ENCODE measurements at places on chromosomes 7 and 10.

DNA sequence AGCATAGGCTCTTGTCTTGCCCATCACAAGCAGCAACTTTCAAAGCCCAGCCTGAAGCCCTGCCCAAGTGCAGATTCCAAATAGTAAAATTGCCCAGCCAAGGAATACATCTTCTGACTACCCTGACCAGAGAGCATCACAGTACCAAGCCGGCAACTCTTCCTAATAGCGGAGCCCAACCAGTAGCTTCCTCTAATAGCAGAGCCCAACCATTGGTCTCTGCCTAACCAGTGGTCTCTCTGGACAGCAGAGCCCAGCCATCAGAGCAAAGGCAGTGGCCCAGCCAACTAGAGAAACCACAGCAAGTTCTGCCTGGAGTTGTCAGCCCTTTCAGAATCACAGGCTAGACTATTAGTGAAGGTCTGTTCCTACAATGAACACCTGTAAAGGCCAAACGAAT, 285.6 kb downstream of the HGF start:
- peak; percentile 39 for DNase-seq

DNA sequence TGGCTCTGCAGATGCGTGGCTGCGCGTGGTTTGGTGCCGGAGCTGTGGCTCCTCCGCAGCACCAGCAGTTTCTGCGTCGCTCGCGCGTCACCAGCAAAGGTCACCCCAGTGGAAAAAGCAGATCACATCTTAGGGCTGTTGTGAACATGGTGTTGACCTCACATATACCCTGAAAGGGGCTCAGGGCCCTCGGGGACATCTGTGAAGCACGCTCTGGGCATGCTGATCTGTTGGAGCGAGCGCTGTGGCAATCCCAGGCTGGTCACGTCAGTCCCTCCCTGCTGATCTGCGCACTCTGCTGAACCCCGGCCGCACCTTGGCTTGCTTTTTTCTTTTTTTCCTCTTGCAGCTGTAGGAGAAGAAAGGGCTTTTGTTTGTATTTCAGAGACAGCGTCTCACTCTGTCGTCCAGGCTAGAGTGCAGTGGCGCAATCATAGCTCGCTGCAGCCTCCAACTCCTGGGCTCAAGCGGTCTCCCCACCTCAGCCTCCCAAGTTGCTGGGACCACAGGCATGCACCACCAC, 33.3 kb upstream of the AP5Z1 start:
- peak; percentile 82 for DNase-seq

DNA sequence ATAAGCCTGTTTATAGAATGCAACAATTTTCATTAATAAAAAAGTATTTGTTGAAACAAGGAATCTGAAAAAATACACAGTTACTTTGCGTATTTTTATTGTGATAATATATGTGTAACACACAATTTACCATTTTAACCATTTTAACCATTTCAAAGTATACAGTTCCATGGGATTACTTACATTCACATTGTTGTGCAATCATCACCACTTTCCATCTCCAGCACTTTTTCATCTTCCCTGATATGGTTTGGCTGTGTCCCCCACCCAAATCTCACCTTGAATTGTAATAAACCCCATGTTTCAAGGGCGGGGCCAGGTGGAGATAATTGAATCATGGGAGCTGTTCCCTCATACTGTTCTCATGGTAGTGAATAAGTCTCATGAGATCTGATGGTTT, 61.3 kb upstream of the GLCCI1 start:
- DNase-seq = no peak

GRCh38 chr7:31340051-31340450, 475 bp downstream of the NEUROD6 start:
- no peak for DNase-seq

DNA sequence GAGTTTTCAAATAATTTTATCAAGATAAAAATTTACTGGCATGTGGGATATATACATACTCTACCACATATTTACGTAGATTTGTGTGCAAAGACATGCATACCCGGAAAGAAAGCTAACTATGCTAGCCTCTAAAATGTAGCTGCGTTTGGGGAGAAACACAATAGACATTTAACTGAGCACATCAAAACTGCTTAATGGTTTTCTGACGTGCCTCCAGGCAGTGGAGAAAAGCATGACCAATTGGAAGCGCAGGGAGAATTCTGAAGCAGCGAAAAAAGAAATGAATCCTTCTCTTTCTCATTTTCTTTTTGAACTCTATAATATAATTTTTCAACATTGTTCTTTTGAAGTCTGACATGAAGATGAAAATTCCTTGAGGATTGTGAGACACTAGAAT, 60.3 kb upstream of the LYZL1 start:
- no peak for DNase-seq

DNA sequence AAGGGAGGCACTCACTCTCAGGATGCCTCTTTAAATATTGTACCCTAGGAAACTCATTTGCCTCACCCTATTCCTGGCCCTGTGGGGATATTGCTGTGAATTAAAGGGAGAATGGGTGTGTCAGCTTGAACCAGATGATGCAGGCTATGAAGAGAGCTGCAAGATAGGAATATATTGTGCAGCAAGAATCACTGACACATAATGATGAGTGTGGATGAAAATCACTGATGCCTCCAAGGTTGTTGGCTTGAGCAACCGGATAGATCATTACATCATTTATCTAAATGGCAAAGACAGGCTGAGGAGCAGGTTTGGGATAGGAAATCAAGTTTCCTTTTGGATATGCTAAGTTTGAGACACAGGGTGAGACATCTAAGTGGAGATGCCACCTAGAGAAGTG, 6.2 kb downstream of the SLC26A4 start:
- no peak for DNase-seq

DNA sequence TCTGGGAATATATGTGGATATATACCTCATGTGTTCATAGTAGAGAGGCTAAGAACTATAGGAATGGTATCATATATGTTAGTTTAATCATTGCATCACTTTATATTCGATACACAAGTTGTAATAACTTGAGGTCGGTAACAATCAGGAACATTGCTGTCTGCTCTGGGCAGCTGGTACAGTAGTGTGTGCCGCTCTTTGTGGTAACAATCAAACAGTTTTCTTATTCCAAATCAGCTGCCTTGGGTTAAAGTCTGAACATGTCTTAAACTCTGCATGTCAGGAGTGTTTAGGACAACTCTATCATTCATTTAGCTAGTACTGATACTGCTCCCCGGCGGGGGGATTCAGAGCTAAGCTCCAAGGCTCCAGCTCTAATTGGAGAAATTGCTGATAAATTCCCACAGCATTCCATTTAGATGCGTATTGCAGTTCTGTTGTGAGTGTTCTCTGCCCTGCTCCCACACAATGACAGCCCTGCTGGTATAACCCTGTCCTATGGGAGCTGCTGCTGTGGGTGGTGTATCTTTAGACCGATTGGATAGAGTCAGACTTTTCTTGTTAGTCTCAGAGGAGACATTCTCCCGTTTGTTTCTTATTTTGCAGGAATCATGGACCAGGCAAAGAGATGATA, 707.5 kb upstream of the FZD8 start:
- no peak for DNase-seq

- peak; percentile 96 for DNase-seq
Observed at GRCh38 chr7:76294344-76295024, 8.0 kb upstream of the HSPB1 start.

GRCh38 chr10:18607503-18608378, 43.6 kb downstream of the NSUN6 start:
- no peak for DNase-seq

GRCh38 chr7:149713061-149713730, 60.2 kb downstream of the ZNF467 start:
- no peak for DNase-seq

DNA sequence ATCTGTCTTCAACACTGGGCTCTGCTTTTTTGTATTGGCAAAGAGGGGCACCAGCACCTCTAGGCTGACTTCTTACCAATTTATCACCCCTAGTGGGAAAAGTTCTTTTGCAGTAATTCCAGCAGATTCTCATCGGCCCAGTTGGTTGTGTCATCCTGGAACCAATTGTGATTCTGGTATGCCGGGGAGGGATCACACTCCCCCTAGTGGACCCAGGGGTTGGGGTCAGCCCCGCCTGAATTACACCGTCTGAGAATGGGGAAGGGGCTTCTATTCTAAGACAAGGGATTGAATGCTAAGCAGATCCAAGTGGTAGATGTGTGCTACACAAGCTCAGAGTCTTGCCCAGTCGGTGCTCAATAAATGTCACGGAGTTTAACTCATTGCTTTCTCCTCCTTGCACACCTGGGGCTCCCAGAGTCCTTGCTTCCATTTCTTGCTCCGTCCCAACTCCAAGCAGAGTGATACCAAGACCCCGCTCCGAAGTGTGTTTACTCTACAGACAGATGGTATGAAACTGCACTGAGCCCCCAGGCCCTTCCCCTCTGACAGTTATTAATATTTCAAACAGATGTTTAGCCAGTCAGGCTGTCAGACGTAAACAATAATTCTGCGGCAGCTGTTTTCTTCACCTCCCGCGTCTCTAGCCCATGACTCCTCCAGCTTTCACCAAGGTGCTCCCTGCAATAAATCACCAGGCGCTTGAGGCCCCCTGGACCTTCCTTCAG, 71.9 kb downstream of the C10orf105 start:
- DNase-seq = no peak

DNA sequence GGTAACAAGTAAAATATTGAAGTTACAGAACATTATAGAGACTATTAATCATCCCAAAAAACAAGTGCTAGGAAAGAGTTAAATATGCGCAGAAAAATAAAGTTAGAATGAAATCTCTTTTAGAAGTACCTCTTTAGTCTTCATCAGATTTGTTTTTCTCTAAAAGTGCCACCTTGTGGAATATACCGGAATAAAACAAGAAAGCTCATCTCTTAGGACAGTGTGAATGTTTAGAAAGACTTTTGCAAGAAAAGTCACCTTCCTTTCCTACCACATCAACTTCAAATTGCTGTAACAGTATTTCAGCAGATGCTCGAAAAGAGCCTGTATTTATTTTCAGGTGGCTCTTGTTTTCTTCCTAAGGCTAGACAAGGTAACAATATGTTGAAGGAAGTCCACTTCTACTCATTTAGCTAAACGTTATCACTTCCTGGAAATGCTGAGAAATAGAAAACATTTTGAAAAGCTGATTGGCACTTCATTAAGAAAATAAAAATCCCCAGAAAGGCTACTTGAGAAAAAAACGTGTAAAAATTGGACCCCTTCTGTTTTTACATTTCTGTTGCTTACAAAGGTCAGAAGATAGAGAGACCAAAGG, 19.8 kb upstream of the FAM133B start:
- DNase-seq = peak; percentile 64

GRCh38 chr10:17816199-17816598, 7.1 kb downstream of the MRC1 start:
- peak; percentile 6 for DNase-seq

- peak; percentile 62 for DNase-seq
Observed at GRCh38 chr10:7184660-7185366, 226.0 kb downstream of the SFMBT2 start.

DNA sequence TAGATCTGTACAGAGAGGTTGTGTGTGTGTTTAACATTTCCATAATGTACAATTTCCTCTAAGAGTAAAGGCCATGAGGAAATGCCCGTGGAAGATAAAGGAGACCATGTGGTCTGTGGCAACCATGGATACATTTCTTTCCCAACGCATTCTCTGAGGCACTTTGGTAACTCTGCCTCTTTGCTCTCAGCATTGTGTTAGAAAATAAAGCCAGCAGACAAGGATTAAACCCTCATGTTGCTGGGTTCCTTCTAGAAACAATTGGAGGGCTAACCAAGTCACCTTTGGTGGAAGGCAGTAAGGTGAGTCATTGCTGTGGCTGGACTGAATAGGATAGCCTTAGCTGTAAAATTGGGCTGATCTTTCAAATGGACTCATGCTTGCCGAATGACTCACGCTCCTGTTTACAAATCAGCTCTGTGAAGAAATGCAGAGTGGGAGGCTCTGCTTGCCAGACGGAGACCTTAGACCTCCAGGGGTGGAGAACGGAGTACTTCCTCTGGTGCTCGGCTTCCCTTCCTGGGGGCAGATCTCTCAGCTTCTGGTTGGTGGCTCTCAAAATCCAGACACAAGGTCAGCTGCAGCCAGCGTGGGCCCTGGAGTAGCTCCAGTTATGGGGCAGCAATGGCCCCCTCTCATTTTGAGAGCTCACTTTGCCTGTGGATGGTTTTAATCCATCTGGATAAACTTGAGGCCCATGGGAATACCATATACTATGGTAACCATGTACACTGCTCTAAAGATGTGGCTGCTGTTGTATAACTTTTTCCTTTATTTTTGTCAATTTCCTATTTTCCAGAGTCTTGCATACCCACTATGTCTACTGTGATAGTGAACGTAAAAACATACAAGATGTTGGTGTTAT, 137.3 kb downstream of the TCF7L2 start:
- no peak for DNase-seq

DNA sequence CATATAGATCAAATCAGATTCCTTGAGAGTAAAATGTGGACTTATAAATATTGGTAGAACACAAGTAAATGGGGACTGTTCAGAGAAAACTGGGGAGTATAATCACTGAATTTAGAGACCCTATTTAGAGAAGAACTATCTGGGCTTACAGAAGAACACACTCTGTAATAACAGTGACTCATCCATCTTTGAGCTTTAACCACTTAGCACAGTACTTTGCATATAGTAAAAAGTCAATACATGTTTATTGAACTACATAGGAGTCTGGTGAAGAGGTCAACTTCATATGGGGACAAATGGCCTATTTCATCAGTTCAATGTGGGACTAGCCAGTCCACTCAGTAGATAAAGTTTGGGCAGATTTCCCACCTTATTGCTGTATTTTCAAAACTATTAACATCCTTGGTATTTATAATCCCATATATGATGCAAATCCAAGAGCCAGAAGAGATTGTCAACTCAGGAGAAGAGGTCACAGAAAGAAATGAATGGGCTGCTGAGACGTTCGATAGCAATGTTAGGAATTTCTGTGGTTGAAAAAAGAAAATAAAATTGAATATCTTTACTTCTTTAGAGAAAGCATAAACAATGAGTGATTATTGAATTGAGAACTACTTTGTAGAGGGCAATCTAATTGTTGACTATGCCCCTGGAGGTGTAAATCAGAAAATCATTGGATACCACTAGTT, 119.3 kb upstream of the CACNA2D1 start:
- DNase-seq = no peak

DNA sequence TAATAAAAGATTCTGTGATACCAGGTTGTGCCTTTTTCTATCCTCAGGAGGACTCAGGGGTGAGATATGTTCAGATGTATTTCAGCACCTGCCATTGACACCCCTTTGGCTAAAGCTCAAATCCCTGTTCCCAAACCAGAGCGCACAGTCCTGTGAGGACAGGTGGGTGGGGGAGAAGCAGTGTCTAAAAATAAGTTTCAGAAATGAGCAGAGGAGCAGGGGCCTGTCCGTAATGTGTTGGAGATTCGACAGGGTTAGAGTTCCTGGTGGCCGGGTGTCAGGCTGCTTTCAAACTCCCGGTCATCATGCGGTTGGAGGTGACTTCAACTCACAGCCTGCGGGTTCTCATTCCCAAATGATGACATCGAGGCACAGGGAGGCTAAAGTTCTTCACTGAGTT, 211.5 kb downstream of the KLF6 start:
- no peak for DNase-seq

- no peak for DNase-seq
Observed at GRCh38 chr7:124689523-124689922, 76.1 kb downstream of the GPR37 start.

- no peak for DNase-seq
Observed at GRCh38 chr7:132189881-132190280, 386.4 kb downstream of the PLXNA4 start.

- DNase-seq = no peak
Observed at GRCh38 chr7:2100278-2101208, 132.2 kb downstream of the MAD1L1 start.

All from globus pallidus (tissue), 1 donor.